Natural killer cell treated with Interleukin-12 subunit alpha and Interleukin-12 subunit beta and Interleukin-15 and Interleukin-18, amount 100 ng/mL, for 72 hours (primary cell): ENCODE measurements at places on chromosomes 16 and 17. TPM values are rescaled to one million over a fixed set of nuclear protein-coding genes. Genes with fewer than 3 reads are reported as not detected.

The MPP2 gene
- total RNA-seq: 0.47 TPM

The IL34 gene
- not detected for total RNA-seq

DNA sequence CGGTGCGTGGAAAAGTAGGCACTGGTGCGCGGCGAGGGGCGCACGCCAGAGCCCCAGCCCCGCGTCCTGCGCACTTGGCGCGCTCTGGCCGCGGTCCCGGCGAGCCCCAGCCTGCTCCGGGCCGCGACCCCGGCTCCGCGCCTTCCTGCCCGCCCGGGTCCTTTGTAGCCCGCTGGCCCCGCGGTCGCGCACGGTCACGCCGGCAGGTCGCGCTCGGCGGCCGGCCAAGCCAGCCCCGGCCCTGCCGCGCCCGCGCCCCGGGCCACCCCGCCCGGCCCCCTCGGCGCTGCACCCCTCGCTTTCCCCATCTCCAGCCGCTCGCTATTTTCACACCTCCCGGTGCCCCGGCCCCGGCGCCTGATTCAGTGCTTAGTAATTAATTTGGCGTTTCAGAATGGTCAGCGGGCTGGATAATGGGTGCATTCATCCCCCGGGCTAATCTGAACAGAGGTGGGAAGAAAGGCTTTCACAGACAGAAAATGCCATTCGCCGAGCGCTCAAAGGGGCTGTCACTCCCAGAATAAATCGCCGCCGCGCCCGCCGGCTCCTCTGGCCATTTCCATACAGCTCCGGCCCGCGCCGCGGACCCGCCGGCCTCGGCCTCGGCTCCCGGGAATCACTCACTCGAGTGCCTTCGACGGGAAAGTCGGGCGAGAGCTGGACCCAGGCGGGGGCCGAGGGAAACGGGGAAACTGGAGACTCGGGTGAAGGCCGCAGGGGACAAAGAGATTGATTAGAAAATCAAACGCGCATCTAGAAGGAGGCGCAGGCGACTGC, 17.8 kb upstream of the NTN1 start:
- H3K4me3 ChIP-seq: peak overlapping the region; percentile 12
- peaks cover 10% of the 10 kb centered on the region for H3K4me1 ChIP-seq
- no peak for DNase-seq
- peaks cover 4% of the 10 kb centered on the region for H3K36me3 ChIP-seq

DNA sequence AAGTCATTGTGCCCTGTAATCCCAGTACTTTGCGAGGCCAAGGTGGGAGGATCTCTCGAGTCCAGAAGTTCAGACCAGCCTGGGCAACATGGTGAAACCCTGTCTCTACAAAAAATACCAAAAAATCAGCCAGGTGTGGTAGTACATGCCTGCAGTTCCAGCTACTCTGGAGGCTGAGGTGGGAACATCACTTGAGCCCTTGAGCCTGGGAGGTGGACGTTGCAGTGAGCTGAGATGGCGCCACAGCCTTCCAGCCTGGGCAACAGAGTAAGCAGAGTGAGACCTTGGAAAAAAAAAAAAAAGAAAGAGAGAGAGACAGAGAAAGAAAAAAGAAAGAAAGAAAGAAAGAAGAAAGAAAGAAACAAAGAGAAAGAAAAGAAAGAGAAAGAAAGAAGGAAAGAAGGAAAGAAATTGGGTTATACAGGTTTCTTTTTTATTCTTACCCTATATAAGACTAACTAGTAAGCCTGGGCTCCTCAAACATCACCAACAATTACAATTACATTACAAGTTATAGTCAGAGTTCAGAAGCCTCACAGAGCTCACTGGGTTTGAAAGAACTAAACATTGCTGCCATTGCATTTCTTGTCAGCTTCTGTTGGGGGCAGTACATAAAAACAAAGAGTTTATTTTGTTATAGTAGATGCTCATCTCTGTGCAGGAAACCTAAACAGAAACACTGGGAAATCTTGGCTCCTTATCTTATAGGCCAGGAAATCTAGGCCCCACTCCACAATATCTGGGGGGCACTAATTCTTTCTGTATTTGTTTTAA, 6.7 kb upstream of the ABCA9 start:
- peaks cover 37% of the 10 kb centered on the region for H3K4me1 ChIP-seq
- no peaks in the 10 kb centered on the region for H3K27me3 ChIP-seq
- H3K27ac ChIP-seq: no peak overlapping the region
- H3K36me3 ChIP-seq: peaks cover 12% of the 10 kb centered on the region
- H3K4me3 ChIP-seq: no peak overlapping the region

GRCh38 chr16:87855852-87856715, 13.2 kb downstream of the SLC7A5 start:
- DNase-seq: peak; percentile 83
- H3K4me3 ChIP-seq: peak overlapping the region; percentile 76
- H3K36me3 ChIP-seq: peaks cover 9% of the 10 kb centered on the region
- H3K4me1 ChIP-seq: peaks cover 60% of the 10 kb centered on the region

- H3K4me3 ChIP-seq: no peak overlapping the region
- H3K27me3 ChIP-seq: no peaks in the 10 kb centered on the region
- no peak for DNase-seq
- H3K4me1 ChIP-seq: peaks cover 14% of the 10 kb centered on the region
Measured at GRCh38 chr17:50172936-50173334, 7.1 kb downstream of the SGCA start.

DNA sequence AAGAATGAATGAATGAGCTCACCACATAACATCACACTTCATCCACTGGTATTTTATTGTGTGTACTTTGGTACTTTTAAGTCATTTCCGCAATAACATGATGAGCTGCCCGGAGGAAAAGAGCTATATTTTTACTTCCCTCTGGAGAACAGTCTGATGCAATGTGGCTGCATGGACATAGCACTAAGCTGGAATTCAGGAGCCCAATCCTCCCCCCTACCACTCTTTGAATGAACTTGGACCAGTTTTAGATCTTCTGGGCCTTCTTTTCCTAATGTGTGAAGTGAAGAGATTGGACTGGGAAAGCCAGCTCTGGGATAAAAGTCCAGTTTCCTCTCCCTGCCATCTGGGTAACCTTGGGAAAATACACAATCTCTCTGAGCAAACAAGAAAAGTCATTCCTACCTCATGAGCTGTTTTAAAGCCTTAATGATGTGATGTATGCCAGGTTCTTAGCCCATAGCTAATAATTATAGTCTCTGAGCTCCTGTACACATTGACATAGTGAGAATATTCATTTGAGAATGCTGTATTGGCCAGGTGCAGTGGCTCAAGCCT, 79.3 kb downstream of the ABCC12 start:
- no peak for DNase-seq
- H3K4me1 ChIP-seq: no peaks in the 10 kb centered on the region
- H3K36me3 ChIP-seq: no peaks in the 10 kb centered on the region

- H3K27me3 ChIP-seq: no peaks in the 10 kb centered on the region
- no peak overlapping the region for H3K4me3 ChIP-seq
- peaks cover 6% of the 10 kb centered on the region for H3K36me3 ChIP-seq
- no peak for DNase-seq
Measured at GRCh38 chr17:4368341-4368740, 1.9 kb upstream of the UBE2G1 start.

- H3K4me1 ChIP-seq: peaks cover 20% of the 10 kb centered on the region
- H3K36me3 ChIP-seq: peaks cover 3% of the 10 kb centered on the region
- DNase-seq: no peak
Measured at GRCh38 chr17:75771334-75772281, 6.6 kb upstream of the GALK1 start.

GRCh38 chr17:80119271-80119791, 17.9 kb downstream of the GAA start:
- H3K4me1 ChIP-seq: no peaks in the 10 kb centered on the region
- no peaks in the 10 kb centered on the region for H3K36me3 ChIP-seq
- no peak overlapping the region for H3K4me3 ChIP-seq
- H3K27ac ChIP-seq: no peak overlapping the region
- DNase-seq: no peak
- H3K27me3 ChIP-seq: no peaks in the 10 kb centered on the region

DNA sequence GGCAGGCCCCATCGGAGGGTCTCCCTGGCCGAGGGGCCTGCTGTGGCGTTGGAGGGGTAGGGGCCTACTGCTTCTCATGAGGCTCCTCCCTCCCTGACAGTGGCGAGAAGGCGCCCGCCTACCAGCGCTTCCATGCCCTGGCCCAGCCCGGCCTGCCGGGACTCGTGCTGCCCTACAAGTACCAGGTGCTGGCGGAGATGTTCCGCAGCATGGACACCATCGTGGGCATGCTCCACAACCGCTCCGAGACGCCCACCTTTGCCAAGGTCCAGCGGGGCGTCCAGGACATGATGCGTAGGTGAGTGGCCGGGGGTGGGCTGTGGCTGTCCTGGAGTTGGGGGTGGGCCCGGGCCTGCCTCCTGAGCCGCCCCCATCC, 1.7 kb downstream of the CDT1 start:
- H3K4me1 ChIP-seq: peaks cover 4% of the 10 kb centered on the region
- H3K27ac ChIP-seq: no peak overlapping the region
- DNase-seq: no peak
- H3K36me3 ChIP-seq: no peaks in the 10 kb centered on the region
- H3K27me3 ChIP-seq: no peaks in the 10 kb centered on the region
- peak overlapping the region; percentile 70 for H3K4me3 ChIP-seq

DNA sequence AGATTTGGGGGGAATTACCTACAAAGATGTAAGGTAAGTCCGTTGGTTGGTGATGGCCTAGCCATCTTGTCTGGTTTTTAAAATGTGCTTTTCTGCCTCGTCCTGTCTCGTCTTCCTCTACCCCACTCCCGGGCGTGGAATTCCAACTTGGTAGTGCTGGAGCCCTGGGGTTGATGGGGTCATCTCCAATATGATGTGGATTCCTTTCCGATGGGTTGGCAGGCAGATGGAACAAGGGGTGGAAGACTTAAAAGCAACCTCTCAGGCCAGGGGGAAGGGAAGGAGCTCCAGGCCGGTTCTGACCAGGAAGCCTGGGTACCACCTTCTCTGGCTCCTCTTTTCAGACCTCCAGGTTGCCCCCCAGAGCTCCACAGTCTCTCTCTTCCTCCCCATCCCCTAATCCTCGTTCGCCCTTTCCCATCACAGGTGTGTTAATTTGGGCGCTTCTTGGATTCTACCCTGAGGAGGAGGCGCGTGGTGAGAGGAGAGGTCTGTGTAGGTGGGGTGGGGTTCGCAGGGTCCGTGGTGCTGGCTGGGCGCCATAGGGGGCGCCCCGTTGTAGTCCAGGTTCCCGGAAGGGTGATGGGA, 5.1 kb upstream of the HOXB2 start:
- DNase-seq: no peak
- H3K27me3 ChIP-seq: peaks cover under 1% of the 10 kb centered on the region
- H3K27ac ChIP-seq: no peak overlapping the region
- peaks cover 36% of the 10 kb centered on the region for H3K4me1 ChIP-seq
- H3K36me3 ChIP-seq: no peaks in the 10 kb centered on the region
- no peak overlapping the region for H3K4me3 ChIP-seq

DNA sequence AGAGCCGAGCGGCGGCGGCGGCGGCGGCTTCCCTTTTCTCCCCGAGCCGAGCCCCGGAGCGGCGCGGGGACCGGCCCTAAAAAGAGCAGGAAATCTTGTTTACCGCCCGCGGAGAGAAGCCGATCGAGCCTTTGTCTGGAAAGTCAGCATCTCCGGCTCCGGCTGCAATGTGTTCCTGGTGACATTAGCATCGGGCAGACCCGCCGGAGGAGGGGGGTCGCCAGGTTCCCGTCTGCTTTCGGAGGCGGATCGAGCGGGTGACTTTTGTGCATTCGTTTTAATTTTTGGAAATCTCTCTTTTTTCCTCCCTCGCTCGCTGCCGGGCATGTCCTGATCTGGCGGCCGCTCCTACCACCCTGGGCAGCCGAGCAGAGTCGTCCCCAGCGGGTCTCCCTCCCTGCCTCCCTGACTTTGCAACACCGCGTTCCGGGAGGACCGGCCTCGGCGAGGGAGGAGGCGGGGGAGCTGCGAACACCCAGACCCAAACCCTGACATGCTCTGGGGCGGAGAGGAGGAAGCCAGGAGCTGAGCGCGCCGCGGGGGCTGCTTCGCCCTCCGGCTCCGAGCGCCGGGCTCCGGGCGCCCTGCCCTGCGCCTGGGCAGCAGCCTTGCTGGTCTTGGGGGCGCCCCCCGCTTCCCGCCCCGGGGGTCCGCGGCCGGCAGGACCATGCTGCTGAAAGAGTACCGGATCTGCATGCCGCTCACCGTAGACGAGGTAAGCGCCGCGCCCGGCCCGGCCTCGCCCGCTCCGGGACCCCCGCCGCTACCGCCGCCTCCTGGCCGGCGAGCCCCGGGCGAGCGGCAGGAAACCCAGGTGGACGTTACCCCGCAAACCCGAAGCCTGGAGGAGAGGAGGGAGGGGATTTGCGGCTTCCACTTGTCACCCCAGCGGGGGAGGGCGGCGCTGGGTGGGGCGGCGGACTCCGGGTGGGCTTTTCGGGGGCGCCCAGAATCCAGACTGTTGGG, 690 bp downstream of the PITPNC1 start:
- H3K27me3 ChIP-seq: no peaks in the 10 kb centered on the region
- peak overlapping the region; percentile 92 for H3K4me3 ChIP-seq
- peak; percentile 69 for DNase-seq
- peaks cover 7% of the 10 kb centered on the region for H3K36me3 ChIP-seq
- peak overlapping the region; percentile 85 for H3K27ac ChIP-seq

DNA sequence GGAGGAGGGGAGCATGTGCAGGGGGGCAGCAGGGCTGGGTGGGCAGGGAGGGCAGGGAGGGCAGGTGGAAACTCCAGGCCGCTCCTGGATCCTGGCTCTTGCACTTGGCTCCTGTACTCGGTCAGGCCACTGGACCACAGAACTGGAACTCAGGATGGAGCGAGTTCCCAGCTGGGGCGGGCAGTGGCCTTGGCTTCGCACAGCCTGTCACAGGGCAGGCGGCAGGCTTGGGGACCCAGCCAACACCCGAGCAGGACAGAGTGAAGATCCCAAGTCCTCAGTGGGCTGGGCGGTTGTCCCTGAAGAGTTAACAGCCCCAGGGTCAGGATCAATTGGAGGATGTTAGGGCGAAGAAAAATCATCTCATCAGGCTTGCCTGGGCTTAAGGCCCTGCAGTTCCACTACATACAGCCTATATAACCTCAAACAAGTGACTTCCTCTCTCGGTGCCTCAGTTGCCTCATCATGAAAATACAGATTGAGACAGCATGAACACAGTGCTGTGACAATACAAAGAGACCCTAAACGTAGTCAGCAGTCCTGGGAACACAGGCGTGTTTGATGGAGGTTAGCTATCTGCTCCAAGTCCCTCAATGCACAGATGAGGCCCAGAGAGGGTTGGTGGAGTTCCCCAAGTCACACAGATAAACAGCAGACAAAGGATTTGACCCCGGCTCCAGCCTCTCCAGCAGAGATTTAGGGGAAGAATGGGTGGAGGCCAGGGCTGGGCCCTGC, 21.9 kb downstream of the ZNF423 start:
- H3K27ac ChIP-seq: no peak overlapping the region
- no peak overlapping the region for H3K4me3 ChIP-seq
- H3K36me3 ChIP-seq: no peaks in the 10 kb centered on the region
- peaks cover 9% of the 10 kb centered on the region for H3K27me3 ChIP-seq

GRCh38 chr17:19538095-19539039, 4.7 kb downstream of the SLC47A1 start:
- no peak overlapping the region for H3K4me3 ChIP-seq
- peaks cover 7% of the 10 kb centered on the region for H3K27me3 ChIP-seq
- no peaks in the 10 kb centered on the region for H3K36me3 ChIP-seq
- H3K4me1 ChIP-seq: peaks cover 4% of the 10 kb centered on the region
- H3K27ac ChIP-seq: no peak overlapping the region
